Dermis blood vessel endothelial cell (primary cell): ENCODE measurements at places on chromosomes 13 and 19.

DNA sequence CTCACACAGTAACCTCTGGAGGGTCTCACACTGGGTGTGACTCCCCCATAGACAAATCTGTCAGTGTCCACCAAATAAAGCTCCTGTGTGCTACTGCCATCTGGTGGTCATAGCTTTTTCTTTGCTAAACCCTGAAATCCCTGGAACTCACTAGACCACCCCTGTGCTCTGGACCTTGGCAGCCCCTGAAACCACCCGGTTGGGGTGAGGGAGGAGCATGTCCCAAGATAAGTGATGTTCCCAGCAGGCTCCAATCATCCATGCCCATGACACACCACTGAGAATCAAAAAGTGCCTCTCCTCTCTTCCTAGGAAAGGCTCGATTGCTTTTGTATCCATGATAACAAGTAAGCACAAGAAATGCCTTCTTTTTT is 6.5 kb upstream of the HSD17B14 start:
- peak; percentile 78 for DNase-seq

DNA sequence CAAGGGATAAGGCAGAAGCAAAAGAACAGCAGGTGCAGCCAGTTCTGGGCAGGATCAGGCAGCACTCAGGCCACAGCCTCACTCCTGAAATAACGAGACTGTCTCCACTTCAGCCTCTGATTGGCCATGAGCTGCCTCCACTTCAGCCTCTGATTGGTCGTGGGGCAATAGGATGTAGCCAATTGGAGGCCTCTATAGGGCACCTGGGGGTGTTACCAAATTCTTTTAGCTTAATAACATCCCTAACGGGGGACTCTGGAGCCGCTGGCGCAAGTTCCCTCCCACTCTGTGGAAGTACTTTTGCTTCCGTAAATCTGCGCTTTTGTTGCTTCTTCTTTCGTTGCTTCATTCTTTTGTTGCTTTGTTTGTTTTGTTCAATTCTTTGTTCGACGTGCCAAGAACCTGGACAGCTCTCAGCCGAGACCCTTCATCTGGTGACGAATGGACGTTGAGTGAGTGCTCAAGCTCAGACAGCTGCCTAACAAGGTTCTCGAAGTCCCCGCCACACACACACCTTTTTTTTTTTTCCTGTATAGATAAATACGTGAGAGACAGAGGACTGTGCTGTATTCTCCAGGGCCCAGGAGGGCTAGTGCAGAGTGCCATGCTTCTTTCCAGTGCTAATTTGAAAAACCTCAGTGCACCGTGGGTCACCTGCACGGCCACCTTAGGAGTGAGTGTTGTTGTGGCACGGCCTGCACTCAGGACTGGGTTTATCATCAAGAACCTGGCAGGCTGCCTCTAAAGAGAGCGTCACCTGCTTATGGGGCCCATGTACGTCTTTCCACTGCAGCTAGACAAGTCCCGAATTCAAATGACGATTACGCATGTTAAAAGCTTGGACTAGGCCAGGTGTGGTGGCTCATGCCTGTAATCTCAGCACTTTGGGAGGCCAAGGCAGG is 32.0 kb upstream of the TUBGCP3 start:
- DNase-seq = peak; percentile 42

- DNase-seq = no peak
Observed at GRCh38 chr13:95136638-95137037, 164.6 kb downstream of the ABCC4 start.

DNA sequence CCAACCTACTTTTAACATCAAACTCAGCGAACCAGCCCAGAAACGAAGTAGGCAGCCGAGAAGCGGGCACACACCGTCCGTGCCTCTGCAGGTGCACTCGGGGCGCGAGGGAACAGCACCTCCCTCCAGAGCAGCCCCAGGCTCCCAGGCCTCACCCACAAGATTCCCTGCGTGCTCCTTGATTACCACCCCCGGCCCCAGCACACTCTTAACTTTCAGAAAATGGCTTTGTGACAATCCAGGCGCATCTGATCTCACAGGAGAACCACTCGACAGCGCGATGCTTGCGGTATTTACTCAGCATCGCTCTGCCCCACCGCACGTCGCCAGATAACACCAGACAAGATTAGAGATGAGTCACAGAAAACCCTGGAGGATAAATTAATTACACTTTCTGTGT is 134.9 kb upstream of the SPACA7 start:
- DNase-seq = no peak

- no peak for DNase-seq
Observed at GRCh38 chr13:21613791-21614190, 9.8 kb upstream of the MICU2 start.

DNA sequence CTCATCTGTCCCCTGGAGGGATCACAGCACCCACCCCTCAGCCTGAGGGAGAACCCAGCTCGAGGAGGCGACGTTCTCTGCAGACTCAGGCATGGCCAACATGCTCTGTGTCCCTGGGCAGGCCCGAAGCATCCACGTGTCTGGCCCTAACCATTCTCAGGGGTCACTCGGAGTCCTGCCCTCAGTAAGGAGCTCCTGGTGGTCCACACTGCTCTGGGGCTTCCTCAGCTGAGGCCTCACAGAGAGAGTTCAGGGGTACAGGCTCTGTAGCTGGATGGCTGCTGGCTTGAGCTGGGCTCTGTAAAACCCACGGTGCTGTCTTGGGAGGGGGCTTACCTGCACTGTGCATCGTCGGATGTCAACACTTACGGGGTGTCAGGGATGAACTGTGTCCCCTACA is 4.4 kb upstream of the SIGLEC8 start:
- DNase-seq = no peak

DNA sequence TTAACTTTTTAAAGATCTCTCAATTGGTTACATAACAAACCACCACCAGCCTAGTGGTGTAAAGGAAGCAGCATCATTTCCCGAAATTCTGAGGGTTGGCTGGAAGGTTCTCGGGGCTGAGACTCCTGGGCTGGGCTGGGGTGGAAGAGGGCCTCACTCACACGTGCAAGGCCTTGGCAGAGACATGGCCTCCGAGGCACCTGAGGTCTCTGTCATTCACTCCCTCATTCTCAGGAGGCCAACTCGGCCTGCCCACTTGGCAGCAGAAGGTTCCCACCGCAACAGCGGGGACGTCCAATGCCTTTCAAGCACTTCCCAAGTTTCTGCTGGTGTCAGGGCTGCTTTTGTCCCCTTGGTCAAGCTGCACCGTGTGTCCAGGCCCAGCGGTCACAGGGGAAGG is 18.6 kb upstream of the RASA3 start:
- DNase-seq = no peak

DNA sequence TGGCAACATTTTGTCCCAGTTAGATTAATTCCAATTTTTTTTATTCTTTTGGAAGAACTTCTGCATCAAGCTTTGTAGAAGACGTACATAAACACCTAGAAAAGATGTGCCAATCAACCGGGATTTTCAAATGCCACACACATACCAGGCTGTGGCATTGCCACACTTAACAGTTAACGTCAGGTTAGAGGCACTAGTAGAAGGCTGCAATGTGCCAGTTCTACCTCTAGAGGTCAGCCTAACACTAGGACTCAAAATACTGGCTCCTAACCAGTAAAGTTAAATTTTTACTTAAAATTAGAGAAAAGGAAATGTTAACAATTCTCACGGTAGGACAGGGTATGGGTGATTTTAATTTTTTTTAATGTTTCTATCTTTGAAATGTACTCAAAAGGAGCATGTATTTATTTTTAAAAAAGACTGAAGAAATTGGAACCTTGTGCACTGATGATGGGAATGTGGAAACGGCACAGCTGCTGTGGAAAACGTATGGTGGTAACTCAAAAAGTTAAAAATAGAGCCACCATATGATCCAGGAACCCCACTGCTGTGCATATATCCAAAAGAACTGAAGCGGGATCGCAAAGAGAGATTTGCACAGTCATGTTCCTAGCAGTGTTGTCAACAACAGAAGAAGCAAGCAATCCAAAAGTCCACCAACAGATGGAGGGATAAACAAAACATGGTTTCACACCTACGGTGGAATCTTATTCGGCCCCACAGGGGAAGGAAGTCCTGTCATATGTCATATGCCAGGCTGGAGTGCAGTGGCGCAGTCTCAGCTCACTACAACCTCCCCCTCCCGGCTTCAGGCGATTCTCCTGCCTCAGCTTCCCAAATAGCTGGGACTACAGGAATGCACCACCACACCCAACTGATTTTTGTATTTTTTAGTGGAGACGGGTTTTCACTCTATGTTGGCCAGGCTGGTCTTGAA is 30.3 kb downstream of the CRYL1 start:
- DNase-seq = peak; percentile 86

- DNase-seq = no peak
Observed at GRCh38 chr19:30580673-30581072, 208.5 kb downstream of the ZNF536 start.

DNA sequence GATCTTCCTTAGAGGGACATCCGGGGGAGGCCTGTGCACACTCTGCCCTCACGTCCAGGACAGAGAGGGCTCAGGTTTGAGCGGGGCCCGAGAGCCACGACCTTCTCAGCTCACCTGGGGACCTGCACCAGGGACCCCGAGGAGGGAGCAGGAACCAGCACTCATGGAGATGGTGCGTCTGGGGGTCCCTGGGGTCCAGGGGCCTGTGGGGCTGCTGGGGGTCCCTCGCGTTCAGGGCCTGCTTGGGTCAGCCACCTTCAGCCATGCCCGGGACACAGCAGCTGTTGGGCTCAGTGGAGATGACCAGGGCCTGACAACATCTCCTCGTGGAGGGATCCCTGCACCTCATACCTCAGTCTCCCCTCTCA is 47.1 kb downstream of the TMEM255B start:
- no peak for DNase-seq

GRCh38 chr19:32599736-32600157 is 18.8 kb downstream of the PDCD5 start:
- DNase-seq = peak; percentile 82

DNA sequence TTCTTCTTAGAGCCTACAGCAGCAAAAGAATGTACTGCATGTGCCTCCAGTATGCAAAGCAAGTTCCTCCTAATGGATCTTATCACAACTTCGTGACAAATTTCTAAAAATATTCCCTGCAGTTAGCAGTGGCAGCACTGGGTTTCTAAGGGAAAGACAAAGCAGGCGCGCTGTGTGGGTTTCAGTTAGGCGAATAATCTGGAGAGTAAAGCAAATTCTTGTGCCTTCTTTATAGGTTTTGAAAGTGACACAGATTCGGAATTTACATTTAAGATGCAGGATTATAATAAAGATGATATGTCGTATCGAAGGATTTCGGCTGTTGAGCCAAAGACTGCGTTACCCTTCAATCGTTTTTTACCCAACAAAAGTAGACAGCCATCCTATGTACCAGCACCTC is 167.9 kb downstream of the LMO7 start:
- DNase-seq = no peak

DNA sequence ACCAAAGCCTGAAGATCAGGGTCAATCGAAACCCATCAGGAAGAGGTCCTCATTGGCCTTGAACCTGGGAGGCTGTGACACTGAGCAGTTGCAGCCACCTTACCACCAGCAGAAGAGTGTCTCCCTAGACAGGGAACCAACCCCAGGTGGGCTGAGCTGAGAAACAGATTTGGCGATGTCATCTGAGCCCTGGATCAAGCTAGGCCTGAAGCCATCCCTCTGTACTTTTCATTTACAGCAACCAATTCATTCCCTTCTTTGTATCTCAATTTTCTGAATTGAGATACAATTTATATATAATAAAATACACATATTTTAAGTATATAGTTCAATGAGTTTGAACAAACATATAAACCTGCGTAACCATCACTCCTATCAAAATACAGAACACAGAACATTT is 14.6 kb downstream of the RHPN2 start:
- no peak for DNase-seq

DNA sequence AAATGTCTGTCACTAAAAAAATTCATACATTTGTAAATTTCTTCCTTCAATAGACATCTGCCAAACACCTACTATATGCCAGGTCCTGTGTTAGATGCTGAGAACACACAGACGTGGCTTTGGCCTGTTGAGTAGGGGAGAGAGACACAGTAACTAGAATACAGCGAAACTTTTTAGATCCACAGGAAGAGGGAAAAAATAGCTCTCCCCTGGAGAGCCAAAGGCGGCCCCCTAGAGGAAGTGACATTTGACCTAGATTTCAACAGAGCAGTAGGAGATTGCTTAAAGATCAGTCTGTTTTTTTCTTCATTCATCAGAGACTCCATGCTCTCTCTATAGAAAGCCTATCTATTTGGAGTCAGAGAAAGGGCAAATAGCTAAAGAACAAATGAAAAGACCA is 11.3 kb downstream of the LCP1 start:
- no peak for DNase-seq

DNA sequence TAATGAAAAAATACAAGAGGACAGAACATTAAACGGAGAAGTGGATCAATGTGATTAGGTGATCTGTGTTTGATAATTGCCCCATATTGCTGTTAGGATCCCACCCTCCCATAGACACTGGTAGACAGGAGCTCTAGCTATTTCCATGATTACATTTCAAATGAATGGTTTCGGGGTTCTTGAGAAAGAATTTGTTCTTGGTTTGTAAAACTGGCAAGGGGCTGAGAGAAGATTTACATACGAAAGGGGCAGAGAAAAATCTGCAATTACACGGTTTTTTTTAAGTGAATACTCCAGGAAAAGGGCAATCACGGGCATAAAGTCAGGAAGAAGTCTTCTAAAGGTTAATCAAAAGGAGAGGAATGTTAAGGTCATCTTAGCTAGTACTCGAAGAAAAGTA is 2125.7 kb upstream of the PCDH20 start:
- DNase-seq = no peak

- no peak for DNase-seq
Observed at GRCh38 chr19:41426116-41426841, 895 bp downstream of the B3GNT8 start.

DNA sequence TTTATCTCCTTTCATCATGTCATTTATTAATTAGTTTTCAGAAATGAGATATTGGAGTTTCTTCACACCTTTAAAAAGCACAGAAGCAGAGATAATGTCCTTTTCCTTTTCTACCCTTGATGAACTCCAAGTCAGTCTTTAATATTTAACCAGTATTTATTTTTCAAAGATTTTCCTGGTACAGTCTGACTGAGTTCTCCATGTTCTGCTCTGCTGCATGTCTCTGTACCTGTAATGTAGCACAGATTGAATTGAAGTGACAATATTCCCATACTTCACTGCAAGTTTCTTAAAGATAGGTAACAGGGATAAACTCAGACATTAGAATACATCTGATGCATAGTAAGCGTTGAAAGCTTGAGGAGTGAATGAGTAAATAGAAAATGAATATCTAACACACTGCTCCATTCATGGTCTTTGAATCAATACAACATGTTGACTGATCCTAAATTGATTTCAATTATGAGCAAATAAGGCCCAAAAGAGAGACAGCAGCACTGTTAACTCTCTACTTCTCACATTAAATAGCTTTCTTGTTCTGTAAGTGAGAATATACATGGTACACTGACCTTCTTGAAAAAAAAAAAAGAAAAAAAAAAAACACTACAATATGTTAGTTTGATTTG is 1323.6 kb upstream of the PRR20A start:
- DNase-seq = no peak

- DNase-seq = no peak
Observed at GRCh38 chr19:9865732-9866501, 30.8 kb downstream of the PIN1 start.

DNA sequence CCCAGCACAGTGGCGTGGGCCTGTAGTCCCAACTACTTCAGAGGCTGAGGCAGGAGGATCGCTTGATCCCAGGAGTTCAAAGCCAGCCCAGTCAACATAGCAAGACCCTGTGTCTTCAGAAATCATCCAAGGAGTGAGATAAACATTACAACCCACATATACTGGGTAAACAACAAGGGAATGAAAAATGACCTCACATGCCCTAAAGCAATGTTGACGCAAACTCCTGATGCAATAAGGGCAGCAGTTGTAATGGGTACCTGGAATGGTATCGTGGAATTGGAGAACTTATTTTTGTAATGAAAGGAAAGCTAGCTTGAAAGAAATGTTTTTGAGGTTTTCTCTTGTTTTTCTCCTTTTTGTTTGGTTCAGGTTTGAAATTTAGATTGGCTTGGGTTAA is 24.5 kb upstream of the LGALS16 start:
- no peak for DNase-seq
